ENCODE measurements at places on chromosomes 1 and 21. TPM values are rescaled to one million over a fixed set of nuclear protein-coding genes. Genes with fewer than 3 reads are reported as not detected.

DNA sequence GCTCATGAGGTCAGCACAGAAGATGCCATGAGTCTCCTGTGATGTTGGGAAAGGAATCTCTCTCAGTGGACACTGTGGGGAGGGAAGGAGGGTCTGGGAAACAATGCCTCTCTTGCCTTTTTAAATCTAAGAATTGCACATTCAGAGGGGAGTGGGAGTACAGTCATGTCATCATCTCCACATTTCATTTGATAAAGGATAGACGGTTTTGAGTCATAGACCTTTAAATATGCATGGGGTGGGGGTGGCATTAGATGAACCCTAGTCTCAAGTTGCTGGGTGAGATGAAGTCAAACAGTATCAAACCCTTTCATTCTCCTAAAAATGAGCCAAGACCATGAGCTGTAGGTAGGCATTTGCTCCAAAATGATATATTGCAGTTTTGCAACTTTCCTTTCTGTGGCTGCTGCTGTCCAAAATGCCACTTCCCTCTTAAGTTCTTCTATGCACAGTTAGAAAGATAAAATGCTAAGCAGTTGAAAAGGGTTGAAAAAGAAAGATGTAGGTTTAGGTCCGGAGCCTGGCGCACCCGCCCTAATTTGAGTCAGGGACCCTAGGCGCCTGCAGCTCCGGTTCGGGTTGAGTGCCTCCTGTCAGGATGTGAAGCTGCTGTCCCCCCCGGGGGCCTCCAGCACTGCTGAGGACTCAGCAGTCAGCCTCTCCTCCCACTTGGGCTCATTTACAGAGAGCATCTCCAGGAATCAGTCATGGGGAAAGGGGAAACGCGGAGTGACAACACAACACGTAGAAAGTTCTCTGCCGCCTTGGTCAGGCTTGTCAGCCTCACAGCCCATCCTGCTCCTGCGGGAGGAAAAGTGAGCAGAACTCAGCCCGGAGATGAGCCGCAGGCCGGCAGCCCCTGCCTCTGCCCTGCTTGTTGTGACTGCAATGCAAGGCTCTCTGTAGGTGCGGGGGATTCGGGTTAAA lies 479.3 kb upstream of the RUNX1 start:
- peak; percentile 24 for DNase-seq

GRCh38 chr21:46135782-46136395 lies 19.5 kb downstream of the FTCD start:
- no peak for DNase-seq

DNA sequence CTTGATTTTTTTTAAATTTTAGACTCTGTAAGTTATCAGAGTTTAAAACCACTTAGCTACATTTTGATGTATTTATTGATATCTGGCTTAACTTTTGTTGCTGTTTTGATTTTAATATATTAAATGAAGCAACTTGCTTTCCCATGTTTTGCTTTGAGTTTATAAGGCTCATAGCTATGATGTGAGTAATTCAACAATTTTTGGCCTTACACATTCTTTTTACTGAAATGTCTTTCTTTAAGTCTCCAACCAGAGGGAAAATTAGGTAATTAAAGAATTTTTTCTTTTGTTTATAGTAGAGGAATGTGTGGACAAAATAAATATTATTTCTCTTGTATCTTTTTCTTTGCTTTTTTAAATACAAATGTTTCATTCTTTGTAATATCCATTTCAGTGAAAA lies 258.3 kb upstream of the ADAMTS5 start:
- DNase-seq = no peak

GRCh38 chr21:46255758-46256337 lies 27.3 kb upstream of the LSS start:
- DNase-seq = no peak

CXADR gene
- 1.4 TPM for polyA plus RNA-seq

AQP10 gene
- not detected for polyA plus RNA-seq

- DNase-seq = no peak
These were observed 212.7 kb upstream of the ESRRG start for GRCh38 chr1:216935901-216936300.

- DNase-seq = peak; percentile 74
These were observed 8.7 kb downstream of the MRPS21 start for GRCh38 chr1:150302338-150302737.

- no peak for DNase-seq
These were observed 30.5 kb upstream of the PIK3CD start for GRCh38 chr1:9621032-9621431.

DNA sequence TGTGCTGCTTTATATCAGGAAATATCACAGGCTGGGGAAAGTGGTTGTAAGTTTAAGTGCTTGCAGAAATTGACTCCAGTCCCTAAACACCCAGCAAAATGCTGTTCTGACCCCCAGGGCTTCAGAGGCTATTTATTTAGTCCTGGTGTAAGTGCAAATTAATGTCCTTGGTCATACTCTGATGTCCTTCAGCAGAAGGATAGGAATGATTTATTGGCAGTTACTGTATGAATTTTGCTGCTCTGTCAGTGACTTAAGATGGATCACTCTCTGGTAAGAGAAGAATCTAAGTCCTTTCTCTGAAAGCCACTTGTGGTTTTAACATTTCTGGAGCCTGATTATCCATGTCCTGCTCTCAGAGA lies 21.9 kb downstream of the FAM20B start:
- no peak for DNase-seq

DNA sequence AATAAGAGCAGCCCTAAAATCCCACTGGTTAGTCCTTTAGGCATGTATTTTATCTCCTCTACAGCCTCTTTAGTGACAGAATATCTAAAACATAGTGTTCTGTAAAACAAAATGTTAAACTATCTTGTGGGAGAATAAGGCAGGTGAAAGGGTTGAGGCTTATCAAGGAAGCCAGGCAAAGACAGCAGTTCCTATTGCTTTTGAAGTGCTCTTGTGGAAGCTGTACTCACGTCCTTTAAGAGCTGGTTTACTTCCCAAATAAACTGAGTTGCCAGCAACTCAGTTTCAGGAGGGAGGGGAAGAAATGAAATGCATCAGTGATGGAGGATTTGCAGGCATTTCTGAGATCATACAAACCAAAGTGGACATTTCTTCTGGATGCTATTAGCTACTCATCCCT lies 529.6 kb upstream of the ZRANB2 start:
- no peak for DNase-seq

DNA sequence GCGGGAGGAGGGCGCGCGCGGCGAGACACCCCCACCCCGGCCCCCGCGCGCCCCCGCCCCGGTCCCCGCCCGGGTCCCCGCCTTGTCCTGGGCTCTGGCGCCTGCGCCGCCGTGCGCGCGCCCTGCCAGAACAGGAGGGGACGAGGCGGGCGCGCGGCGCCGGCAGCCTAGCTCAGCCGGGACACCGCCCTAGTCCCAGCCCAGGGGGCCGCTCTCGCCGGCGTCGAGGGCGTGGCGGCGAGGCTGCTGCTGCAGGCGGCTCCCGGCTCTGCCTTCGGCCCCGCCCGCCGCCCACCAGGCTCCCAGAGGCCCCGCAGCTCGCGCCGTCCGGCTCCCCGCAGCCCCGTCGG lies at the start of gene RCAN3:
RCAN3 (plus strand) TSS at position 128 of the 350 bp plus-strand sequence. CDS start 11,537 bp downstream, outside the sequence.
- DNase-seq = peak; percentile 61

PIK3CD gene
- 6.7 TPM for polyA plus RNA-seq

- no peak for DNase-seq
These were observed 9.2 kb downstream of the SLC35D1 start for GRCh38 chr1:67044631-67045270.

GRCh38 chr1:37795340-37796125 lies 1.9 kb downstream of the MANEAL start:
- peak; percentile 80 for DNase-seq

S100A2 gene
- polyA plus RNA-seq = 3.3 TPM

DNA sequence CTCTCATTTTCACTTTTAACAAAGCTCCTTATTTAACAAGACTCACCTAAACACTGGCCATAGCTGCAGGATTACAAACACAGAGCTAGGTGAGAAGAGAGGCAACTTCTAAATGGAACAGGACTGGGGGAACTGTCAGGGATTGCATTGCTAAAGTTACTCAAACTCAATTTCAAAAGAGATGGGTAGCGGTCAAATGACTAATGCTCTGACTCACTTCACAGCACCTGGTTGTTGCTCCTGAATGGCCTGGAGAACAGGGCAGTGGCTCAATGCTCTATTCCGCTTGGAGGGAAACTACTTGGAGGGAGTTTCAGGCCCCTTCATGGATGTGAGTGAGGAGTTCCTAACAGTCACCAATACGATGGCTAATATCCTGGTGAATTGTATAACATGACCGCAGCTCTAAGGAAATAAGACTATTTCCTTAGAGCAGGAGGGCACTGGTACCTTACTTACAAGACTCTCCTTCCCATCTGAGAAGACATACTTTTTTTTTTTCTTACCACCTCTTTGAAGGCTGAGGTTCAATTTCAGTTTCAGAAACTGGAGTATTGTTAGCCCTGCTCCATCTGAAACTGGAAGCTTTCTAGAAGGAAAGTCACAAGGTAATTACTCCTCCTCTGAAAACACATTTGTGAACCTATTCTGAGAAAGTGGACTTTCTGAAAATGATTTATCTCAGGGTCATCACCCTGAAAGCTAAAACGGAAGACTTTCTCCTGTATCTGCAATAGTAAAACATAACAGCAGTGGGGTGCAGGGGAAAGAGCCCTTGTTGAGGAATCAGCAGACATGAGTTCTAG lies 9.5 kb downstream of the DPT start:
- no peak for DNase-seq

SPRR2F gene
- 109 TPM for polyA plus RNA-seq

MASP2 gene
- polyA plus RNA-seq = not detected

GRCh38 chr1:154551474-154551873 lies 7.0 kb downstream of the UBE2Q1 start:
- no peak for DNase-seq

GJA5 gene
- 27.5 TPM for polyA plus RNA-seq

DNA sequence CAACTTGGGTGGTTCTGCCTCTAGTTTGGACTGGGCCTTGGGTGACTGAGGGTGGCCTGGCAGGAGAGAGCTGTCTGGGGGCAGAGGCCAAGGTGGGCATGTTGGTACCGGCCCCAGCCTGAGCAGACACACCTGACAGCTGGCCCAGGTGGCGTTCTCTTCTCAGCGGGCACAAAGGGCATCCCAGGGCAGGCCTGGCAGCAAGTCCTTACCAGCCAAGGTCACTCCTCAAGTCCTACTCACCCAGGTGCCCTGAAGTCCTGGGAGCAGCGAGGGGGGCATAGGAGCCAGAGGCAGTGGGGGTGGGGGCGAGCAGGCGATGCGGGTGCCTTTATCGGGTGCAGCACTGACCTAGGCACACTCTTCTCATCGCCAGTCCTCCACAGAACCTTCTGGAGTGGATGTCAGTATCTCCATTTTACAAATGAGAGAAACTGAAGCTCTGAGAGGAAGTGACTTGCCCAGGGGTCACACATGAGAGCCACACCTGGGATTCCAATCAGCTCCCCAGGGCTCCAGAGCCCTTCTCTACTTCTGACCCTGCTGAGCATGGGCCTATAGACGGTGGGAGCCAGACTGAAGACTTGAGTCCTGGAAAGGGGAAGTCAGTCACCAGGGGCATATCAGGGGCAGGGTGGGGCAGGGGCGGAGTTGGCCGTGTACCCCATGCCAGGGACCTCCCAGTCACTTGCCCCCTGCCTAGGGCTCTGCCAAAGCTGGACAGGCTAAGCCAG lies 587 bp upstream of the SLC25A34 start:
- no peak for DNase-seq

GRCh38 chr1:69196071-69196470 lies 371.7 kb upstream of the LRRC7 start:
- DNase-seq = no peak

ETNK2 gene
- polyA plus RNA-seq = 38.3 TPM

DNA sequence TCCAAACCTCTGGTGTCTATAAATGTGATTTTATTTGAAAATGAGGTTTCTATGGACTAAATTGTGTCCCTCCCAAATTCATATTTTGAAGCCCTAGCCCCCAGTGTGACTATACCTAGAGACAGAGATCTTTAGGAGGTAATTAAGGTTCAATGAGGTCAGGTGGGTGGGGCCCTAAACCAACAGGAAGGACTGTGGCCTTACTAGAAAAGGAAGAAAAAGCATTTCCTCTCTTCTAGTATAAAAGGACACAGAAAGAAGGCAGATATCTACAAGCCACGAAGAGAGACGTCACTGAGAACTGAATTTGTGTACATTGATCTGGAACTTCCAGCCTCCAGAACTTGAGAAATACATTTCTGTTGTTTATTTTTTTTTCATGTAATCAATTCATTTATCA lies 123.1 kb upstream of the RUNX1 start:
- DNase-seq = no peak
